ENCODE measurements at places on chromosomes 6 and 20.

DNA sequence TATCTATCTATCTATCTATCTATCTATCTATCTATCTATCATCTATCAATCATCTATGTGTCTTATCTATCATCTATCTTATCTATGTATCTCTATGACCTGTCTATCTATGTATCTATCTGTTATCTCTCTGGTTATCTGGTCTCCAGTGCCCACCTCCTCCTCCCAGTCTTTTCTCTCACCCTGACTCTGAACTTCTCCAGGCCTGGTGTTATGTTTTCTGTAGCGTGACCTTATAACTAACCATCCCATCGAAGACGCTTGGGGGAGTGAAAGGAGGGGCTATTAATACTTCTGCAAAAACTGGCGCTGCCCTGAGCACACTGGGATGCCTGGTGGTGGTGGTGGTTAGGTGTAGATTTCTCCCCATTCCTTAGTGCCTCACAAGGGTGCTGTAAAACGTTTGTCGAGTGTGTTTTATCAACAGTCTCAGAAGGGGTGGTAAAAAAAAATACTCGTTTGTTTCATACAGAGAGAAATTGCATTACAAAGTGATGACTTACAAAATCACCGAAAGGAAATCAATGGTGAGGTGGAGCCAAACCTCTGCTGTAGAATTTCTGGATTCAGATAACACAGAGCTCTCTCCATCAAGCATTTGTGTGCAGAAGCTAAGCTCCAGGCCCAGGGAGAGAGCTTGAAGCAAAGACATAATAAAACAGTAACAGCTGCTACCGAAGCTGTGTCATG, 156.2 kb downstream of the BCAS1 start:
- no peak for DNase-seq

- no peak for DNase-seq
These were observed 56.2 kb upstream of the ARID1B start for GRCh38 chr6:156720691-156721685.

GRCh38 chr6:52190409-52190808, 4.2 kb downstream of the IL17A start:
- DNase-seq: no peak

- DNase-seq: no peak
These were observed 8.3 kb upstream of the TIAM2 start for GRCh38 chr6:154986787-154987235.

DNA sequence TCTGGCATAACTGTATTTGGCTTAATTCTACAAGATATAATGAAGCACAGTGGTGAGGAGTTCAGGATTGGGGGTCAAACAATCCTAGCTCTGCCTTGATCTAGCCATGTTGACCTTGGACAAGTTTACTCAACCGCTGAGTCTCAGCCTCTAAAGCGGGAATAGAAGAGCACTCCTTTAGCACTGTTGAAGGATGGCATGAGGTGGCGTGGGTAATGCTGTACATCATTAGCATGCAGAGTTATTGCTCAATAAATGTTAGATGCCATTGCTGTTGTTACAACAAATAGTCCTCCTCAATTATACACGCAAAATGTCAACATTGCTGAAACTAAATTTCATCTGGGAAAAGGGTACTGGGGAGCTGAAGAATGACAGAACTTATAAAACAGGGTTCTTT, 78.6 kb downstream of the KIF13A start:
- DNase-seq: no peak

- DNase-seq: no peak
These were observed 35.8 kb upstream of the RNF217 start for GRCh38 chr6:124926435-124926834.

Measured in activated effector memory CD4-positive, alpha-beta T cell treated with Interleukin-2 at 50 U/mL for 16 hours (primary cell).